ENCODE measurements at places on chromosomes 16 and 17.
A peak's percentile ranks its signal among the peaks of the same experiment; 100 is the strongest.

DNA sequence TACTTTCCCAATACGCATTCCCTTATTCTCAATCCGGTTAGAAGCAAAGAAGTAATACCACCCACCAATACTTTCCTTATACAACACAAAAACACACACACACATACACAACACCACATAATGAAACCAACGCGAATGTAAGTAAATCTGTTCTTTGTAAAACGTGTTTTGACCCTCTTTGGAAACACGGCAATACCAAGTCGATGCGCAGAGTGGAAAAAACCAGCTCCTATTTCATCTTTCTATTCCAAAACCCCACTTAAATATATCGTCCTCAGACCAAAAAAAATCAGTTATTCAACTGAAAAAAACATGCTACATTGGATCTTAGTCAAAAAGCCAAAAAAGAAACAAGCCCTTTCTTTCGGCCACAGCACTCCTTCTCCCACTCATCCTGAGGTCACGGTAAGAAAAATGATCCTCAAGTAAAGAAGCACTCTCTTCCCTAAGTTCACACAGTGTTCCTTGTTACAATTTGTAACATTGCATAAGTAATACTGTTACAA lies 31.0 kb upstream of the ARL4D start:
- peak; percentile 82 for DNase-seq

GRCh38 chr17:45093444-45094110 lies 32.5 kb downstream of the NMT1 start:
- DNase-seq: no peak

GRCh38 chr17:75447951-75448856 lies 8.2 kb upstream of the TMEM94 start:
- no peak for DNase-seq

DNA sequence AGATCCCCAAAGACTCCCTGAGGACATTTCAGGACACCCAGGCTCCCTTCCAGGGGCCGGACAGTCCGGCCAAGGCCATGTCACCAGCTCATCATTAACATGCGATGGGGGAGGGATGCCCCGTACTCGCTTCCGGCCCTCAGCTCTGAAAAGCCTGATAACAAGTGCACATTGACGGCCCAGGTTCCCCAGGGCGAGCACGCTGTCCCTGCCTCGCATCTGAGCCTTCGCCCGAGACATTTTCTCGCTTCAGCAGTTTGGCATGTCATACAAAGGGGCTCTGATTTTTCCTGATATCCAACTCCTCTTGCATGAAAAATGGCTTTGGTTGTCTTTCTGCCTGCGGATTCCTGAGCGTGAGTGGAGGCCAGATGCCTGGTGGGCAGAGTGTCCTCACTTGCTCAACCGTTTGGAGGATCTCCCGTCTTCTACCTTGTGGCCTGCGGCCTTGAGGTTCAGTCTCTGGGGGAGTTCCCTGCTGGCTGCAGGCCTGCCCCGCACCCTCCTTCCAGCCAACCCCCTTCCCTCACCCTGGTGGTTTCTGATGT lies 14.1 kb downstream of the CACNG4 start:
- DNase-seq: no peak

- no peak for DNase-seq
These were observed 18.7 kb upstream of the OR3A1 start for GRCh38 chr17:3316836-3317235.

DNA sequence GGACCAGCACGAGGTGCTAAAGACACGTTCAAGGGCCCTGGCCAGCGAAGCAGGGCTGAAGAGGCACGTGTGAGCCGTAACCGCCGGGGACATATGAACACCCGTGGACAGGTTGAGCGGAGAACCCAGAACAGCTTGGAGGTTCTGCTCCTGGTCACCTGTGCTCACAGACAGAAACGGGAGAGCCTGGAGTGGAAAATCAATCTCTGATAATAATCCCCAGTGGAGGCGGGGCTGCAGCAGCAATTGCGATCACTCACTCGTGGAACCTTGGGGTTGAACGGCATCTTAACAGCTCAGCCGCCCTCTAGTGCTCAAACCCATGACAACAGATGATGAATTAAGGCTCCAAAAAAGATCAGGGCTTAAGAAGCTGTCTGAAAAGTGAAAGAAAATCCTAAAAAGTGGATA lies 25.6 kb downstream of the WIPI1 start:
- no peak for DNase-seq

DNA sequence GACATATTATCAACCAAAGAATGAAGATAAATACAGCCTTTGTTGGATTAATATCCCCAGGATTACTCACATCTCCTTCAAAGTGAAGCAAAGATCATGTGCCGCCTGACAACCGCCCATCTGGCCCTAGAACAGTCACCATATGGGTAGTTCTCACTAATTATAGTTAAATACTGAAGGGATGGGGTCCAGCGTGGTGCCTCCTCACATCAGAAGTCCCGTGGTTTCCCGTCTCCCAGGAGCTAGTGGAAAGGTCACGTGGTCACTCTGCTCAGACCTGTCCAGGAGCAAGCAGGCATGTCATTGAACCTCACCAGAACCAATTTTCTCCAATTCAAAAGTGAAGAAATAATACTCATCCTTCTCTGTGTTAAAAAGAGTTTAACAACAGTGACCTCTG lies 434.5 kb downstream of the SHISA9 start:
- DNase-seq: no peak

DNA sequence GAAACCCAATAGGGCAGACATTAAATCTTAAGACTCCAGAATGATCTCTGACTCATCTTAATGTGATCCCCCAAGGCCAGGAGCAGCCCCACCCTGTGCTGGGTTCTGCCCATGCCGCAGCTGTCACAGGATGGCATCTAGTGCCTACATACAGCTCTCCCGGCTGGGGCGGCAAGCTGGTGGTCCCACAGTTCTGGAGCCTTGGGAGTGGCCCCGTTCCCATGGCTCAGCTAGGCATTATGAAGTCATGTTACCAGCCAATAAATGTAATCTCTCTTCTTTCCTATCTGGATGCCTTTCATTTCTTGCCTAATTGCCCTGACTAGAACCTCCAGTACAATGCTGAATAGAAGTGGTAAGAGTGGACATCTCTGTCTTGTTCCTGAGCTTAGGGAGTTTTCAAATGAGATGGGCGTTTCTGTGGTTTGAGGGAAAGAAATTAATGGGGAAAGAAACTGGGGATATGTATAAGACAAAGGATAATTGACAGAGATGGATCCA lies 95.7 kb upstream of the DNAH17 start:
- no peak for DNase-seq

DNA sequence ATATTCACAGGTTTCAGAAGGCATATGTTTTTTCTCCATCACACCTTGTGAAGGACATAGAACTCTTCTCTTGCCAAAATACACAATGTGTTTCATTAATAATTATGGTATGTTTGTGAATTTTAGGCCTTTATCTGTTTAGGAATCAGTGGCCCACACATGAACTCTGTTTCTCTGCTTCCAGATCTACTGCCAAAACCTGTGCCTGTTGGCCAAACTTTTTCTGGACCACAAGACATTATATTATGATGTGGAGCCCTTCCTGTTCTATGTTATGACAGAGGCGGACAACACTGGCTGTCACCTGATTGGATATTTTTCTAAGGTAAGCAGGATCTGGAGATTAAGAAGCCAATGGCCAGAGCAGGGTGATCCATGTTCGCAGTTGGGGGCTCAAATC lies 26.4 kb downstream of the TAC4 start:
- no peak for DNase-seq

DNA sequence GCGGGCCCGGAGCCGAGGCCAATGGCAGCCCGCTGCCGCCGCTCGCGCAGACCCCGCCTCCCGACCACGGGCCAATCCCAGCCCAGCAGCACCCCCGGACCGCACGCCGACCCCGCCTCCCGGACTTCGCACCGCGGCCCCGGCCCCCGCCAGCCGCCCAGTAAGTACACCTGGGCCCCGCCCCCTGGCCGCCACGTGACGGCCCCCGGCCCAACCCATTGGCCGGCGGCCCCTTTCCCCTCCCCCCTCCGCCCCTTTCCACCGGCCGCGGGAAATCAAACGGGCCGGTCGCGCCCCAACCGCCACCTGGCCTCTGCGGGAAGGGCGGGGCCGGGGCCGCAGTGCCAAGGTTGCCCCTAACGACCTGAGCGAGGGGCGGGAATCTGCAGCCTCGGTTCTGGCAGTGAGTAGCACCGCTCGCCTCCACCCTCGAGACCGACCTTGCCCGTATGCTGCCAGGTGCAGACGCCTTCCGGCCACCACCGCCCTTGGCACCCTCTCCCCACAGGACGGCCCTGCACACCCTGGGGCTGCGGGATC lies at the start of gene YBX2:
Gene YBX2, minus strand, starts transcription at position 26 of the 540 bp plus-strand sequence. CDS start 139 bp downstream, outside the sequence.
- DNase-seq: no peak

- DNase-seq: no peak
These were observed 806 bp downstream of the RAD51C start for GRCh38 chr17:58693208-58693607.

Measured in NCI-H1436 treated with DMSO at 0.1 percent for 48 hours (cell line).